Gastroesophageal sphincter (tissue), 4 donors: ENCODE measurements at places on chromosomes 7 and 10. TPM values are rescaled to one million over a fixed set of nuclear protein-coding genes. Genes with fewer than 3 reads are reported as not detected.

Gene MKX
- 39.5 TPM for total RNA-seq

Gene CALHM3
- total RNA-seq: not detected

Gene CH25H
- 0.93 TPM for total RNA-seq

Gene TPK1
- 6.8 TPM for total RNA-seq

Gene ZNF239
- total RNA-seq: 5.5 TPM

Gene LFNG
- total RNA-seq: 7.8 TPM

Gene CYP3A7
- total RNA-seq: not detected

Gene FEZF1
- not detected for total RNA-seq

Gene PAX4
- total RNA-seq: not detected
